GM12865 (cell line): ENCODE measurements at places on chromosomes 13 and 19.

GRCh38 chr19:4952945-4953344, 16.0 kb upstream of the KDM4B start:
- DNase-seq = no peak

DNA sequence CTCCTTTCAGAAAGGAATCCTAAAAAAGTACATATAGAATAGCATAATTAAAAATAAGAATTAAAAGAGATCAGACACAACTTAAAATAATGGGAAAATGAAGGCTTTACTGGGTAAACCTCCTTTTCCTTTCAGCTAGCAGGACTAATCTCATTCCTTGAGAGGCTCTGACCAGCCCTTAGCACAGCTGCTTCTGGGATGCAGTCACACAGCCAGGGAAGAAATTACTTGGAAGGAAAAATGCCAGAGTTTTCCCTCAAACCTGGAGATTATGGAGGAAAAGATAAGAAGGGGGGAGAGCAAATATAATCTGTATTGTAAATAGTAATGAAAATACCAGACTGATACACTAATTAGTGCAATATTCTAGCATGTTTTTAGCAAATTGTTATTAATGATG, 91.8 kb downstream of the LRCH1 start:
- no peak for DNase-seq

GRCh38 chr13:21318891-21319532, 140.1 kb downstream of the ZDHHC20 start:
- DNase-seq = no peak

GRCh38 chr19:7916955-7917266, 2.3 kb downstream of the TGFBR3L start:
- DNase-seq = no peak

DNA sequence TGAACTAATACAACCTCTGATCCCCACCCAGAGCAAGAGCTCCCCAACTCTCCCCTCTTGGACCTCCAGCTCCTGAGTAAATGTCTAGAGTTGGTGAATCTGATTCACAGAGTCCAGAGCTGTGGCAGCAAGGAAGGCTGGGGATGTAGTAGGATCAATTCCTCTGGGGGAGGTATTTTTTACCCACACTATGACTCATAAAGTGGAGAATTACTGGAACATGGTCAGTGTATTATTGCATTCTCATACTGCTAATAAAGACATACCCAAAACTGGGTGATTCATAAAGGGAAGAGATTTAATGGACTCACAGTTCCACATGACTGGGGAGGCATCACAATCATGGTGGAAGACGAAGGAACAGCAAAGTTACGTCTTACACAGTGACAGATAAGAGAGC, 496.7 kb downstream of the EFNB2 start:
- DNase-seq = no peak

DNA sequence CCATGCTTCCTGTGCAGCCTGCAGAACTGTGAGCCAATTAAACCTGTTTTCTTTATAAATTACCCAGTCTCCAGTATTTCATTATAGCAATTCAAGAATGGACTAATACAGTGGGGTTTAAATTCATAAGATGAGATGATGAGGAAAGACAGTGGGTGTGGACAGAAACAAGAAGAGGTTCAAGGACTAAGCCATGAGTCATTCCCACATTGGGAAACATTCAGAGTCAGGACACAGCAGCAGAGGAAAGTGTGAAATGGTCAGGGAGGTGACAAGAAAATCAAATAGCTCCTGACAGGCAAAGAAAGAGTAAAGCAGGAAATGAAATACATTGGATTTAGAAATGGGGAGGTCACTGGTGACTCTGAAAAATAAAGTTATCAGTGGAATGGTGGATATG, 9.1 kb downstream of the ZNF841 start:
- DNase-seq = no peak

- DNase-seq = peak; percentile 88
Measured at GRCh38 chr19:2016041-2016807, 710 bp upstream of the BTBD2 start.

DNA sequence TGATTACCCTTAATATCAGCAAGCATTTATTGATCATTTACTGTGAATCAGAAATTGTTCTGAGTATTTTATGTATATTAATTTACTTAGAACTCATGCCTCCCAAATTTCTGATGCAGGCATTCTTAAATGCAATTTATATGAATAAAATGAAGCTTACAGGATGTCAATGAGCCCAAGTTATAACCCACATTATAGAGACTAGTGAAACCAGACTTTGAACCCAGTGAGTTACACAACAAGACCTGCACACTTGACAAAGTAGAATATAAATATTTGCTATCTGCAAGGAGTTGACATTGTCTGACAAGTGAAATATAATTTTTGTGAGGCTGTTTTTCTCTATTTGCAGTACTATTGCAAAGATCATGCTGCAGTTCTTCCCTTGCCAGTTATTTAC, 656.0 kb downstream of the GPC5 start:
- no peak for DNase-seq
